ENCODE measurements at places on chromosomes 4 and X. TPM values are rescaled to one million over a fixed set of nuclear protein-coding genes. Genes with fewer than 3 reads are reported as not detected.

DNA sequence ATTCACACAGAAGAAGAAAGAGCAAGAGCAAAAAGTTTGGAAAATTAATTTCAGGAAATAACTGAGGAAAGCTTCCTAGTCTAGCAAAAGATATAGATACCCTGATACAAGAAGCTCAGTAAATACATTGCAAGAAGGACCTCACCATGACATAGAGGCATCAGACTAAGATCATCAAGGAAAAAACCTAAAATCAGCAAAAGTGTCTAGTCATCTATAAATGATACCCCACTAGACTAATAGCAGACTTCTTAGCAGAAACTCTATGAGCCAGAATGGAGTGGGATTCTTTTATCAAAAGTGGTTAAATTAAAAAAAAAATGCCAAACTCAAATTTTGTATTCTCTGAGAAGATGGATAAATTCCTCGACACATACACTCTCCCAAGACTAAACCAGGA, 10.5 kb upstream of the APOOL start:
- DNase-seq, result no peak

- DNase-seq, result no peak
Observed at GRCh38 chrX:103155201-103155600, 59.7 kb upstream of the BEX4 start.

DNA sequence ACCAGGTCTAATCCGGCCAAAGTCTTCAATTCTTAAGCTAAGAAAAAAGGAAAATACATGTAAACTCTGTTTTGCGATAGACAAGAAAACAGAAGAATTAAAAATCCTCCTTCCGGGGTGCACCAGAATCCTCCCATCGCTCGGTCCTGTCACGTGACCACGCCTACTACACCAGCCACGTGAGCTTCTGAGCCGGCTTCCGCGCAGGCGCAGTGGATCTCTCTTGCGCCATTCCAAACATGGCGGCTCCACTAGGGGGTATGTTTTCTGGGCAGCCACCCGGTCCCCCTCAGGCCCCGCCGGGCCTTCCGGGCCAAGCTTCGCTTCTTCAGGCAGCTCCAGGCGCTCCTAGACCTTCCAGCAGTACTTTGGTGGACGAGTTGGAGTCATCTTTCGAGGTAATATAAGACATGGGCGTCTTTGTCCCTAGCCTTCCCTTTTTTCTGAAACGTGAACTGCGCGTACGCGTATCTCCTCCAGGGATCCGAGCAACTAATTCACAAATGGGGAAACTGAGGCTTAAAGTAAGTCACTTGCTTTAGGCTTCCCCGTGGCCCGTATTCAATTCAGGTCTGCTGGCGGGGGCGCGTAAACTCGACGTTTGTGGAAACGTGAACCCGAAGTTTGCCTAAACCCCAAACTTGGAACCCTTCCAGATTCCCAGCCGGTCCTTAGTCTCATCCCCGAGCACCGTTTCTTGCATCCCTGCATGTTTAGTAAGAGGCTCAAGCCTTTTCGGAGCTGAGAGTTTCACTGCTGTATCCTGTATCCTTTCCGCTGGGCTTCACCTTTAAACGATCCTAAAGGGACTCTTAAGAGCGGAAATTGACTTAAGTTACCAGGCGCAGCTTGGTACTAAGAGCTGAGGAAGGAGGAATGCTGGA, at the start of gene MED28:
TSS of gene MED28 (plus strand) at position 226 of the 884 bp plus-strand sequence. CDS start at position 240, 14 bp downstream.
- peak; percentile 96 for DNase-seq

GRCh38 chrX:154049209-154050112, 29.8 kb upstream of the IRAK1 start:
- no peak for DNase-seq

Gene HOPX
- 1.9 TPM for total RNA-seq

GRCh38 chr4:95049551-95050233, 291.9 kb downstream of the BMPR1B start:
- no peak for DNase-seq

Gene CPE
- total RNA-seq, result 1.8 TPM

Gene ODAPH
- total RNA-seq, result not detected

- no peak for DNase-seq
Observed at GRCh38 chr4:145493166-145493565, 11.5 kb downstream of the SMAD1 start.

DNA sequence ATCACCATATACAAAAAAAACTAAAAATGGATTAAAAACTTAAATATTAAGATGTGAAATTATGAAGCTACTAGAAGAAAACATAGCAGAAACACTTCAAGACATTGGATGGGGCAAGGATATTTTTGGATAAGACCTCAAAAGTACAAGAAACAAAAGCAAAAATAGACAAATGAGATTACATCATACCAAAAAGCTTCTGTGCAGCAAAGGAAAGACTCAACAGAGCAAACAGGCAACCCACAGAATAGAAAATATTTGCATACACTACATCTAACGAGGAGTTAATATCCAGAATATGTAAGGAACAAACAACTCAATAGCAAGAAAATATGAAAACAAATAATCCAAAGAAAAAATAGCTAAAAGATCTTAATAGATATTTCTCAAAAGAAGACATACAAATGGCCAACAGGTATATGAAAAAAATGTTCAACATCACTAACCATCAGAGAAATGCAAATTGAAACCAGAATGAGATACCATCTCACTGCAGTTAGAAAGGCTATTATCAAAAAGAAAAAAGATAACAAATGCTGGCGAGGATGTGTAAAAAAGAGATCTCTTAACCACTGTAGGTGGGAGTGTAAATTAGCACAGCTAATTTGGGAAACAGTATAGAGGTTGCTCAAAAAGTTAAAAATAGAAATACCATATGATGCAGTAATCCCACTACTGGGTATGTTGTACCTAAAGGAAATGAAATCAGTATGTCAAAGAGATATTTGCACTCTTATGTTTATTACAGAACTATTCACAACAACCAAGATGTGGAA, 17.8 kb upstream of the LRCH2 start:
- DNase-seq, result no peak

- no peak for DNase-seq
Observed at GRCh38 chr4:51842167-51842553, 793 bp upstream of the DCUN1D4 start.

DNA sequence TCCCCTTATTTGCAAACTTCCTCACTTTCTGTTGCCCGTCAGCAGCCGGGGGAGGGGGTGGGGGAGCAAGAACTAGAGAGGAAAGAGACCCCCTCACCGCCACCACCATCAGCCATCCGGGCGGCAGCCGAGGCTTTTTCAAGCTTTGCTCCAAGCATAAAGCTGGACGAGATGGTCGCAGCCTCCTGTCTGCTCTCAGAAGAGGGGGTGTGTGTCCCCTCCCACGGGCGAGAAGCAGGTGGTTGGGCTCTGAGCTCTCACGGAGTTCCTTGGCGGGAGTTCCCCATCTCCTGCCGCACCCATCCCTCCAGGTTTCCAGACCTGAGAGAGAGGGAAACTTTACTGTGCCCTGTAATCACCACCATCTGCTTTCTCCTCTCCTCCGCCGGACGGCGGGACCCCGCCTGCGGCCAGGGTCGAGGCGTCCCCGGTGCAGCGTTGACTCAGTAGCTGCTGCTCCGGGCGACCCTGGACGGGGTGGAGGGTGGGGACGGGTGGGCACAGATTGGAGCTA, 4.7 kb upstream of the ARX start:
- DNase-seq, result no peak

DNA sequence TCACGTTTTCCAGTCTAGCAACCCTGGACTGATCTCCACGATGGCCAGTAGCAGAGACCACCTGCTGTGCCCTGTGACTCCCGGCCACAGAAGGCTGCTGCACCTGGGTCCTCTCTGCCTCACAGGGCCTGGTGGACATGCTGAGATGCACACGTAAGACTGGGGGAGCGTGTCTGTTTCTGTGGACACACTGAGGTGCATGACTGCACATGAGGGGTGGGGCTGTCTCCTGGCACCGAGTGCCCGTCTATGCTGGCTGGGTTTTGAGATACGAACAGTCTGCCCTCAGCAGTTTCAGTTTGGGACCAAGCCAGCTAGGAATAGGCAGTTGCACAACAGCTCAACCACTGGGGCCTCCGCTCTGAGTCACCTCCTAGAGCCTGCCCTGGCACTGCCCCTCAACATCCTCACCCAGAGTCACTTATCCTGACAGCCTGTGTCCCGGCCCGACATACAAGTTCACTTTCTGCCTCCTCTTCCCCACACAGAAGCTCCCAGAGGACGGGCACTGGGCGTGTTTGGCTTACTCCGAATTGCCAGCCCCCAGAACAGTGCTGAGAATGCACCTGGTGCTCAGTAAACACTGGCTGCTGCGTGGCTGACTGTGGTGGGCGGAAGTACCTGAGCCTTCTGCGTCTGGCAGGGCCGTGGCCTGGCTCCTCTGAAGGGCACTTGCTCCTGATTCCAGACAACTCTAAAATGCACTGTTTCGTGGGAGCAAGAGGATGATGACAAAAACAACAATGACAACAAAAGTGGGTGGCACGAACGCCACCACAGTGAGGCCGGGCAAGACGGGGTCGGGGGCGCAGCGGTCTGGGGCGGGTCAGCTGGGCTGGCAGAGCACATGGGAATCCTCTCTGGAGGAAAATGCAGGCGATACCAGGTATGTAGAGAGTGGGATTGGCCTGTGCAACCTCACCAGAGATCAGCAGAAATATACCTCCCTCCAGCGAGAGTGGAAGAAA, 30.9 kb downstream of the RNF212 start:
- DNase-seq, result no peak

Gene CXCL3
- total RNA-seq, result not detected

- no peak for DNase-seq
Observed at GRCh38 chr4:22014222-22014741, 65.7 kb upstream of the KCNIP4 start.

DNA sequence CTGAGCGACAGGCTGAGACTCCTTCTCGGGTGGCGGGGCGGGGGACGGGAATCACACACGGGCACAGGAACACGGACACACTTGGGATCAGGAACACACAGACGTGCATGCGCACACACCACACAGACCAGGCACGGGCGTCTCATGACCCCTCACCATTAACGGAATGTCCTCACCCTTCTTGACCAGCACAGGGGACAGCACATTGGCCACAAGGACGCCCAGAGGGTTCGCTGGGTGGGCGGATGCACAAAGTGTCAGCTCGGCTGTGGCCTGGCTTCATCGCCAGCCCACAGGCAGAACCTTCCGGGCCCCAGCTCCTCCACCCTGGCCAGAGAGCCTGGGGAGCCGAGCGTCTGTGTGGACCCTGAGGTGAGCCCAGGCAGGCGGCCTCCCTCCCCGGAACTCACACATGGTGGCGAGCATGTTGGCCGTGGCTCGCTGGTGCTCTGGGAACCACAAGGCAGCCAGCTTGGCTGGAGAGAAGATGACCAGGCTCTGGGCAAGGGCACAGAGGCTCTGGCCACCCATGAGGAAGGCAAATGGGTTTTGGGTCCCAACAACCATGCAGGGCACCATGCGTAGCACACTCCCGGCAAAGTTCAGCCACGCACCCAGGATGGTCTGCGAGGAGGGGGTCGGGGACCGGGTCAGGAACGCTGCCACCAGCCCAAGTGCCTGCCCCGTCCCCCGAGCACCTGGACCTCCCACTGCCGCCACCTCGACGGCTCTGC, 3.1 kb downstream of the SLC49A3 start:
- no peak for DNase-seq

DNA sequence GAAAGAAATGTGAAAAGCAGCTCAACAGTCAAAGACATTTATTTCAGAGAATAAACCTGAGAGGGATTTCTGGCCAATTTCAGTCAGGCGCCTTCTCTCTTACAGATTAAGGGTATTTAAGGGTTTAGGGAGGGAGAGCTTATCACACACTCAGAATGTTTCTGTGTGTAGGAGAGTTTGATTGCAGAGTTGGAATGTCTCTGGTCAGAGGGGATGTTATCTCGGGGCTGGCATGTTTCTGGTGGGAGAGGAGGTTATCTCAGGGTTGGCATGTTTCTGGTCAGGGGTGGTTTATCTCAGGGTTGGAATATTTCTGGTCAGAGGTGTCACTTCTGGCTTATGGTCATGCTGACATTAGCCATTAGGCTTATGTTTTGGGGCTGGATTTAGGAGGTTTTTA, 1920.5 kb upstream of the PCDH7 start:
- no peak for DNase-seq

Gene GAGE13
- total RNA-seq, result not detected

GRCh38 chr4:100061835-100062234, 111.8 kb upstream of the H2AZ1 start:
- no peak for DNase-seq

Gene SLC38A5
- 23.3 TPM for total RNA-seq

DNA sequence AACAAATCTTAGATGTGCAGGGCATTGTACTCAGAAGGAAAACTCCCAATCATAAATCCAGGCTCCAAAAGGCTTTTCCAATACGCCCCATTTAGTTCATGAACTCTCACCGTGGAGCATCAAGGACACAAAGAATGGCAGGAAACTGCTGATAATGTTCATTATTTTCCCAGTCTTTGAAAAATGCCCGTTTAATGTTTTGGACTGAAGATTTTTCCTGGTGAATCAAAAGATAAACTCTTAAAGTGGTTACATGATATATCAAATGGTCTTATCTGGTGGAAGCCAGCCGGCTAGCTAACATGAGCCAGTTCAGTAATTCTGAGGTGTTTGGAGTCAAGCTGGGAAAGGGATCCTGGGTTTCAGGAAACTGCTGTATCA, 62.1 kb upstream of the AP1S2 start:
- no peak for DNase-seq

Gene PCYT1B
- 0.89 TPM for total RNA-seq

Gene ATOH1
- total RNA-seq, result not detected

Gene AMER1
- 3.1 TPM for total RNA-seq

Gene CXCL10
- not detected for total RNA-seq

- no peak for DNase-seq
Observed at GRCh38 chr4:93828995-93829819, 654 bp downstream of the ATOH1 start.

Gene ARSJ
- not detected for total RNA-seq

Gene SOX3
- not detected for total RNA-seq

GRCh38 chr4:180483036-180483435, 1760.2 kb upstream of the TENM3 start:
- DNase-seq, result no peak

DNA sequence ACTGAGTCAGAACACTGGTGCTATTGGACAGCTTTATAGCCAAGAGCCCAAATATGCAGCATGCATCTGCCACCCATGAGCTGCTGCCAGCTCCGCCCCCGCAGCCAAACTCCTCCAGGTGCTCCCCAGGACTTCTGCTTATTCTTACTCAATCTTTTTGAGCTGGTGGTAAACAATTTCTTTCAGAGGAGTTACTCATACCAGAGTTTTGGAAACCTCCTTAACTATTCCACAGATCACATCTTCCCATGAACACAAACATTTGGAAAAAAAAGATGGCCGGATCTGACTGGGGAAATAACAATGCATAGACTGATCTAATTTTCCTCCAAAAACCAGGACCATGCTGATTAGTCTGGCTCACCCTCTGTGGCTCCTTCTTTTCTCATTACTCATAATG, 399.9 kb downstream of the GPM6A start:
- DNase-seq, result no peak

GRCh38 chr4:3615386-3616286, 83.4 kb upstream of the LRPAP1 start:
- no peak for DNase-seq

GRCh38 chr4:71187404-71188155, 151.2 kb upstream of the SLC4A4 start:
- DNase-seq, result peak; percentile 21

- no peak for DNase-seq
Observed at GRCh38 chr4:174860588-174860987, 31.5 kb upstream of the GLRA3 start.

Gene RAP2C
- 45.5 TPM for total RNA-seq

GRCh38 chrX:26411045-26411444, 195.1 kb downstream of the MAGEB5 start:
- DNase-seq, result no peak

Gene TRPC5OS
- not detected for total RNA-seq

Gene TBC1D8B
- 0.17 TPM for total RNA-seq

All from CD4-positive, CD25-positive, alpha-beta regulatory T cell (primary cell).